Fibroblast of skin of back (primary cell): ENCODE measurements at places on chromosomes 2 and 18.

- DNase-seq = no peak
Measured at GRCh38 chr2:101022221-101022620, 20.1 kb downstream of the RPL31 start.

GRCh38 chr2:191050640-191050987, 36.6 kb upstream of the STAT1 start:
- no peak for DNase-seq

DNA sequence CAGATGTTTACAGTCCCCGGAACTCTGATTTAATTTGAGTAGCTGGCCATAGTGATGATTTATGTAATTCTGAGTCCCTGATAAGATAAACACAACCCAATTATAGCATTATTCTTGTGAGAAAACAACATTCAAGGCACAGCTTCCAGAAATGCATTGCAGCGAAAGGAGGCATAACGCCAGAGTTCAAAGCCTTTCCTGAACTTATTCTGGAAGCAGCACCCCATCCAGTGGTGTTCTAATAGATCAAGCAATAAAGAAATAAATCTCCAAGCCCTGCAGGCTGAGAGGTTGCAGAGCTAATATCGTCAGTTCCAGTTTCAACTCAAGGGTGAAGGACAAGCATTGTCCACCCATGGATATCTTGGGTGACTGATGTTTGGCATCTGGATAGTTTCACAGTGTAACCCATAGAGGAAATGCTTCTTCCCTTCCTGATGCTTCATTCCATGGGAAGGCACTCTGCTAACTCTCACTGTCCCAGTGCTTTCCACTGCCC, 18.8 kb downstream of the CDH2 start:
- DNase-seq = no peak

DNA sequence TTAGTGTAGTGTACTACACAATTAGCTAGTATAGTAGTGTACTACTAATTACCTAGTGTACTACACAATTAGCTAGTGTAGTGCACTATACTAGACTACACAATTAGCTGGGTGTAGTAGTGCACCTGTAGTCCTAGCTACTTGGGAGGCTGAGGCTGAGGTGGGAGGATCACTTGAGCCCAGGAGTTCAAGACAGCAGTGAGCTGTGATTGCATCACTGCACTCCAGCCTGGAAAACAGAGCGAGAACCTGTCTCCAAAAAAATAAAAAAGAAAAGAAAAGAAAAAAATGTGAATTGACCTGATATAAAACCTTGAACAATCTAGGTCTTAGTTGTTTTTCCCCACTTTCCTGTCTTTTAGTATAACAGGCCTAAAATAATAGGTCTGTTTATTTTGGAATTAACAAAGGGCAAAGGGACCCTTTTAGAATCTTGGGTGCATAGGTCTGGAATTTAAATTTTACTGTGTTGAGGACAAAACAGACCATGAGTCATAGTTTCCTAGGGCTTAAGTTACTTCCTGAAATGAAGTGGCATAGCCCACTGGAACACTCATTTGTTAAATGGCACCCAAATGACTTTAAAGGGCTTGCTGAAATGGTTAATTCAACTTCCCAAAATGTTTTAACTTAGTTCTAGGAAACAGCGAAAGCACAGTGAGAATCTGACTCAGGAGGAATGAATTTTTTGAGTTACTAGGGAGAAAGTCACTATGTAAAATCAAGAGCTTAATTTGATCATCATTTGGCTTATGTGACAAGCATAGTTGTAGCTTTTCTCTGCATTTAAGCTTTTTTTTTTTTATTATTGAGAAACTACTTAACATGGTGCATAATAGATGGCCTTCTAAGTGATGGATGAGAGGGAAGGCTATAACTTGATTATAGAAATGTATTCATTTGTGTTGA, 50.7 kb upstream of the ARL5A start:
- DNase-seq = peak; percentile 72

- no peak for DNase-seq
Measured at GRCh38 chr2:239300871-239301735, 99.7 kb downstream of the HDAC4 start.

- no peak for DNase-seq
Measured at GRCh38 chr18:74500372-74500771, 4.2 kb downstream of the CNDP2 start.

GRCh38 chr2:98084869-98085238, 2.1 kb upstream of the VWA3B start:
- DNase-seq = no peak

GRCh38 chr2:144950899-144951560, 431.1 kb upstream of the ZEB2 start:
- peak; percentile 94 for DNase-seq

- DNase-seq = no peak
Measured at GRCh38 chr18:76264198-76264875, 230.7 kb downstream of the ZNF516 start.

- DNase-seq = no peak
Measured at GRCh38 chr2:179952658-179953057, 54.4 kb downstream of the CWC22 start.

- no peak for DNase-seq
Measured at GRCh38 chr2:215826376-215826775, 187.0 kb downstream of the MREG start.

- DNase-seq = peak; percentile 17
Measured at GRCh38 chr18:8107426-8107825, 501.8 kb upstream of the RAB12 start.

GRCh38 chr2:170643346-170643745, 71.8 kb upstream of the SP5 start:
- DNase-seq = no peak

DNA sequence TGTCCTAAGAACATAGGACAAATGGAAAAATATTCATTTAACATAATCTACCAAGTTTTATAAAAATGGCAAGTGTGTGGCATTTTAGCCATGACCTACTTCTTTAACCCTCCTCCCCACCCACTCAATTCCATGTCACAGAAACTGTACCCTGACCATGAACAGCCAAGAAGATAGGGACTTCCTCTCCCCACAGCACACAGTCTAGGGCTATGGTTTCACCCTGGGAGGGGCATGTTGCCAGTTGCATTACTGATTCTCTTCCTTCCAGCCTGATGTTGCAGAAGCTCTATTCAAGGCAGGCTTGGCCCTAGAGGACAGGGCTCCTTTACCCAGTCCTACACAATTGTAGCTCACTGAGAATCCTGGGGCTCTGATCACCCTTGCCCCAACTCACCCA, 153.6 kb upstream of the KLF7 start:
- no peak for DNase-seq

DNA sequence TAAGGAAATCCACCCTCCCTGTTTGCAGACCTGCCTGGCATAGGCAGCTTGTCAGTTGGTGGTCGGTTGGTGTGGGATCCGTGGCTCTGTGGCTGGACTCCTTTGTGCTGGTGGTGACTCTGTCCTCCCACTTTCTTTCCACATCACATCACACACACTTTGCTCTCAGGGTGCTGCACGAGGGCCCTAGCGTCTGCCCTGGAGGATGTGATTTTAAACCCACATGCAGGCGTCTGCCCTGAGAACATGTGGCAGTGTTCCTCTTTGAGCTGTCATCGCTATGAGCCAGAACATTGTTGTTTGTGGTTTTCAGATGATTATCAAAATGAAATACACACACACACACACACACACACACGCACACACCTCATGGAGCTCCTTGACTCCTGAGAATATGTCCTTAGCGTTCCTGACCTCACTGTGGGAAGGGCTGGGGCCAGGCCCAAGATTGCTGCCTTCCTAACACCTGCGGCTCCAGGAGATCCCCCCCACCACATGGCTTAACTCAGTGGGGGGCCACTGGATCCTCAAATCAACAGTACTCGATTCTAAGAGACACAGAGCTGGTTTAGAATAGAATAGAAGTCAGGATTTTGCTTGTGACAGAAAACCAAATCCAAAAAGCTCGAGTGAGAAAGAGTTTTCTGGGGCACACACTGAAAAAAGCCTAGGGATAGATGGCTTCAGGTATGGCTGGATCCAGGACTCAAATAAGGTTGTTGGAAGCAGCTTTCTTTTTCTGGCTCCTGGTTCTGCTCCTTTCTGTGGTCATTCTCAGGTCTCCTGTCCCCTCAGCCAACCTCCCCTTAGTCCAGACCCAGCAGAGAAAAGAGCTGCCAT, 54.8 kb downstream of the RTP5 start:
- DNase-seq = no peak

DNA sequence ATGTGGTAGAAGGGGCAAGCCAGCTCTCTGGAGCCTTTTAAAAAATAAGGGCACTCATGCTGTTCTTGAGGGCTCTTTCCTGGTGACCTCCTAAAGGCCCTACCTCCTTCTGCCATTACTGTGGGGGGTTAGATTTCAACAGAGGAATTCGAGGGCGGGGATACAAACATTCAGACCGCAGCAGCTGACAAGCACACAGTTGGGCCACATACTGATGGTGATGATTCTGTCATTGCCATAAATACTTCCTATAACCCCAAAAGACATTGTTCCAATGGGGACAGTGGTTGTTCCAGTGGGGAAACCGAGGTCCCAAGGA, 67.0 kb downstream of the TSHZ1 start:
- no peak for DNase-seq

DNA sequence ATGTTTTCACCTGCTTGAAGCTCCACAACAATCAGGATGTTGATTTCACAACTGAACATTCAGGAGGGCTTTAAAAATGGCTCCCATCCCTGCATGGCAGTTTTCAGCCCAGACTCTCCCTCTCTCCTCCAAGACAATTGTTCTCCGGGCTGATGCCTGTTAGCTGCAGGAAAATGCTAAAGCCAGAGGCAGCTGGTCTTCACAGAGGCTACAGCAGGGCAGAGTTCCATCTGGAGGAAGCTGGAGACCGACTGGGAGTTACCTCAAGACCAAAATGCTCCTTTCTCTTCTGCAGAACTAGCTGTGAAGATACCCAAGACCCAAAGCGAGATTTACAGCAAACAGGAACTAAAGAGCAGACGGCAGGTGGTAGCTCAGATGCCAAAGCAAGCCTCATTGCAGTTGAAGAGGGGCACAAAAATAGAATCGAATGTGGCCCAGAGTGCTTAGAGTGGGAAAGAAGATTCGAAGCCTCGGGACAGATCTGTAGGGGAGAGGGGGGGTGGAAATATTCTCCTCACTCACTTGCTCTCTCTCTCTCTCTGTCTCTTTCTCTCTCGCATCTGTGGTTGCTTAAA, 423.6 kb downstream of the ZNF521 start:
- DNase-seq = no peak

- peak; percentile 38 for DNase-seq
Measured at GRCh38 chr2:158024288-158024898, 77.3 kb upstream of the UPP2 start.

DNA sequence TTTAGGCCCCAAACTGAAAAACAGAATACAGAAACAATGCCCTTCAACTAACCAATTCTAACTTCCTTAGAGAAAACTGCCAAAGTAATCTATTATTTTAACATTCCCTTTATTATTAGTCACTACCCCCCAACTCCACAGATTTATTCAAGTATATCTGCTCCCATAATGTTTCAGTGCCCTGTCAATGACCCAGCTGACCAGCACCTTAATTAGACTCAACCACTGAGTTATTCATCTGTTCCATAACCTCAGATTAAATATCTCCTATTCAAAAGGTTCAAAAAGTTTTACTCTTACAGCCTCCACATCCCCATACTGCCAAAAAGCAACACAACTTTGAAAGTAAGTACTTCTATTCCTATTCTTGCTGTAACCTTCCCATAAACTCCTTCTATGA, 202.4 kb downstream of the EXOC6B start:
- DNase-seq = no peak

GRCh38 chr2:59888015-59888414, 665.4 kb downstream of the BCL11A start:
- no peak for DNase-seq

GRCh38 chr18:32553174-32553573, 82.5 kb upstream of the GAREM1 start:
- no peak for DNase-seq
